T-helper 9 cell (primary cell): ENCODE measurements at places on chromosomes 1 and 21.

DNA sequence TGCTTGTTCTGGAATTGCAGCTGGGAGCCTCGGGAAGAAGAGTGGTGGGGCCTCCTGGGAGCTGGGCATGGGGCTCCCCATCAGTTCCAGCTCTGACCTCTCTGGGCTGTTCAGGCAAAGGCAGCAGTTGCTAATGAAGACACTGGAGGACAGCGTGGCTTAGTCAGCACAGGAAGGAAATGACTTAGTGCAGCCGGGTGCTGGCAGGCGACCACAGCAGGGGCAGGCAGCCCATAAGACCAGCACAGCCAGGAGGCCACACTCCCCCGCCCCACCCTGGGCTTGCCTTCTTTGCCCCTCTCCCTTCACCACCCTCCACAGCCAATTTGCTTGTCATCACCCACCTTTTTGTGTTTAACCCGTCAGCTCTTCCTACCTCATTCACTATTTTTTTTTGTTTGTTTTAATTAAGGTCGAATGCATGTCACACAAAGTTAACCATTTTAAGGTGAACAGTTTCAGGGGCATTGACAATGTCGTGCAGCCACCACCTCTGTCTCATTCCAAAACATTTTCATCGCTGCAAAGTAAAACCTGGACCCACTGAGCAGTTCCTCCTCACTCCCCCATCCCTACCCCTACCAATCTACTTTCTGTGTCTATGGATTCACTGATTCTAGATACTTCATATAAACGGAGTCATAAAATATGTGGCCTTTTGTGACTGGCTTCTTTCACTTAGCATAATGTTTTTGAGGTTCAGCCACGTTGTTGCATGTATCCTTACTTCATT lies 10.9 kb downstream of the OLIG2 start:
- DNase-seq: no peak

GRCh38 chr1:151192047-151192446 lies 2.0 kb upstream of the VPS72 start:
- no peak for DNase-seq

GRCh38 chr1:165116171-165116570 lies 240.3 kb downstream of the LMX1A start:
- DNase-seq: no peak

- no peak for DNase-seq
Measured at GRCh38 chr1:212585210-212585609, 23.4 kb upstream of the ATF3 start.

- DNase-seq: no peak
Measured at GRCh38 chr1:41918450-41919043, at the start of gene HIVEP3. Gene HIVEP3, minus strand, starts transcription at chr1:41918922.

DNA sequence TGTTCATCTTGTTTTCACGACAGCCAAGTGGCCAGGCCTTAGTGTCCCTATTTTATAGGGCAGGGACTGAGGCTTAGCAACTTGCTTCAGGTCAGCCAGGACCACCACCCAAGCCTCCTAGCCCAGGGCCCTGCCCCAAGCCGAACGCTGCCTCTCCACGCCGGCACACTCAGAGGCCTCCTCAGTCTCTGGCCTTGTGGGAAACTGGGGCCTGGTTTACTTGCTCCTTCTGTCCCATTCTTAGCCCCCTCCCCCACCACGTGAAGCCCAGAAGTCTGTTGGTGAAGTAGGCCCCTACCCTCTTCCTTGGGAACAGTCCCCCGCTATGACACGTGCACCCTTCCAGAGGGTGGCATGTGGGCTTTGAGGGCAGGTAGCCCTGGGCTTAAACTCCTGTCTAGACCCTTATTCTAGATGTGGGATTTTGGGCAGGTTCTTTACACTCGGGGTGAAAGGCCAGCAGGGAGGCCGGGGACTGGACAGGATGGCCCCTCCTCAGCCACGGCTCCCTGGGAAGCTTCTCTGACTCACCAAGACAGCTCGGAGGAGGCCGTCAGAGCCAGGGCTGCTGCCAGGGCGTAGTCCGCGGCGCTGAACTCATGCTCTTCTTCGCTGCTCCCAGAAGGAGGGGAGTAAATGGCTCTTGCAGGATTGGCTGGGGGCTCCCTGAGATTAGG lies 4.3 kb downstream of the MYOM3 start:
- DNase-seq: no peak

DNA sequence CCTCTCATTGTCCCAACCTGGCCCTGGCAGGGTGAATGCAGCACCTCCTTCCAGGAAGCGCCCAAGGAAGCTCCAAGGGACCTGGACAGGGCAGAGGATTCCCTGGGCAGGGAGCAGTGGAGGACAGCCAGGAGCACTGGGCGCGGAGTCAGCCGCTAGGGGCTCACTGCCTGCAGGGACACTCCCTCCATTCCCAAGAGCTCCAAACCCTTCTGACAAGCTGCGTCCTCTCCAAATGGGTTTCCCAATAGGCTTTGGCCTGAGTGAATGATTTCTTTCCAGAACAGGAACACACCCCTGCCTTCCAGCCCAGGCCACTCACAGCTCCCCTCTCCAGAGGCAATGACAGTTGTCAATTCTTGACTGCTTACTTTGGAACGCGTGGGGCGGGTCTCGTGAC lies 128.5 kb upstream of the EDN2 start:
- no peak for DNase-seq

DNA sequence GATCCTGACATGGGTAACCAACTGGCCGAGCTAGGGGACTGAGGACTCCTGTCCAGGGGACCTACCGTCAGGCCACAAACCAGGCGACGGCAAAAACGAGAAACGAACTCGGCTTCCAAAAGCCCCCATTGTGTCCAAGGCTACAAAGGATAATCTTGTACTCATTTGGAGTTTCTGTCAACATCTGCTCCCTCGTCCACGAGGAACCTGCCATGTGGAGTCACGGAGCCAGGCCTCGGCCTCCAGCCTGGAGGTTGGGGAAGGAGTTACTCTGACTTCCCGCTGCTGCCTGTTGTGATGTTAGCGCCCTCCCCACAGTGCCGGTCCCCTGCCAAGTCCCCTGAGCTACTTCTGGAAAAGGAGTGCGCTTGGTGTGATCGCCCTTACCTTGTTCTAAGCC lies 7.3 kb downstream of the KRTAP10-1 start:
- no peak for DNase-seq
